ENCODE measurements at places on chromosomes 11 and 22. TPM values are rescaled to one million over a fixed set of nuclear protein-coding genes. Genes with fewer than 3 reads are reported as not detected.

DNA sequence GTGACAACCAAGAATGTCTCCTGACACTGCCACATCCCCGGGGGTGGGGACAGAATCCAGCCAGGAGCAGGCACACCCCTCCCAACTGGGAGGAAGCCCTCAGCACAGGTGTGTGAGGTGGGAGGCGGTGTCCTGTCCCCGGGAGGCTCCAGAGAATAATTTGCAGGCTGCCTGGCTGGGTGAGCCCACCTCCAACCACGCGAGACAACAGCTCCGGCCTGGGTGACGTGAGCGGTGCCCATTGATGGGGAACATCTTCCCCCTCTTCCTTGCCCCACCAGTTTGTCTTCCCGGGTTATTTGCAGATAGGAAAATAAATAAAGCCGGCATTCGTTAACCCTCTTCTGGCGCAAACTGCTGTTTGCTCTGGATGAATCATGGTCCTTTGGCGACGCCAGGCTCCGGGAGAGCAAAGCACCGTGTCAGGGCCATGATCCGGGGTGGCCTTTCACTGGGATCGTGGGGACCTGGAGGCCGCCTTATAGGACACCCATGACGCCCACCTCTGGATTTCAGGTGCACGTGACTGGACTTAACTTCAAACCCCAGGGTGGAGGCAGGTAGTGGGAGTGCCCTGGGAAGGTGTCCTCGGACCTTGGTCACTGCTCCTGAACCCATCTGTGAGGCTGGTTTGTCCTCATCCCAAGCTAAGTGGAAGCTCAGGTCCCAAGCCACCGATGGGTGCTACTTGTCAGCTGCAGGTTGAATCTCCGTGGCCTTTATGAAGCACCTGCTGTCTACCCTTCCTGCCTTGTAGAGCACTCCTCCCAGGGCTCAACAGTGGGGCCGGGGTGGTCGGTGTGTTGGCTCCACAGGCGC, 13.9 kb downstream of the CCND1 start:
- H3K27me3 ChIP-seq: no peaks in the 10 kb centered on the region
- no peak overlapping the region for H3K27ac ChIP-seq
- H3K4me1 ChIP-seq: no peaks in the 10 kb centered on the region

Gene KRTAP5-2
- polyA plus RNA-seq: 0.46 TPM

DNA sequence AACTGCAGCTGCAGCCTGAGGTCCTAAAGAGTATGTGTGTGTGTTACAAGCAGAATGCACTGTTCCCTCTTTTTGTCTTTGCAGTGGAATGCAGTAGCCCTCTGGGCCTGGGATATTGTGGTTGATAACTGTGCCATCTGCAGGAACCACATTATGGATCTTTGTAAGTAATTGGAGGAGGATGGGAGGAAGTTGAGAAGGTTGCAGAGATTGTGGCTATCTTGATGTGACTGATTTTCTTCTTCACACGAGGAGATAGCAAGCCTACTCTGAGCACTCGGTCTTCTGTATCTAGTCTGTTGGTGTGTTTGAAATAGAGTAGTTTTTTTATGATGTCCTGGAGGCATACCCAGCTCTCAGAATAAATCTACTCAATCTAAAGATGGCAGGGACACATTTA, 2.3 kb downstream of the RBX1 start:
- no peak for DNase-seq
- no peak overlapping the region for H3K4me3 ChIP-seq
- H3K27me3 ChIP-seq: no peaks in the 10 kb centered on the region
- peaks cover 9% of the 10 kb centered on the region for H3K36me3 ChIP-seq
- peaks cover 20% of the 10 kb centered on the region for H3K4me1 ChIP-seq
- no peak overlapping the region for H3K27ac ChIP-seq

- H3K36me3 ChIP-seq: no peaks in the 10 kb centered on the region
- no peak for DNase-seq
- H3K27me3 ChIP-seq: no peaks in the 10 kb centered on the region
- H3K27ac ChIP-seq: no peak overlapping the region
- no peaks in the 10 kb centered on the region for H3K4me1 ChIP-seq
Observed at GRCh38 chr11:70531281-70532065, 133.1 kb downstream of the CTTN start.

Gene LSP1
- 496 TPM for polyA plus RNA-seq

DNA sequence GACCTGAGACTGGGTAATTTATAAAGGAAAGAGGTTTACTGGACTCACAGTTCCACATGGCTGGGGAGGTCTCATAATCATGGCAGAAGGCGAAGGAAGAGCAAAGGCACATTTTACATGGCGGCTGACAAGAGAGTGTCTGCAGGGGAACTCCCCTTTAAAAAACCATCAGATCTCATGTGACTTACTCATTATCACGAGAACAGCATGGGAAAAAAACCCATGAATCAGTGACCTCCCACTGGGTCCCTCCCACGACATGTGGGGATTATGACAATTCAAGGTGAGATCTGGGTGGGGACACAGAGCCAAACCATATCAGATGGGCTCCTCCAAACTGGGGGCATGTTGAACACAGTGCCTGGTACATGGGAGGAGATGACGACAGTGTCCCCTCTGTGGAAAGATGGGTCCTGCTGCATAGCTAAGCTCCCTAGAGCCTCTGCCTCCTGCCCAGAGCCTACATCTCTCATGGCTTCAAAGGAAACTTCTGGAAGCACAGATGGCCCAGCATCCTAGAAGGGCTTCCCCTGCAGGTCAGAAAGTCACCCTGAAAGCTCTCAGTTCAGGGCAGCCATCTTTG, 46.1 kb downstream of the MYEOV start:
- no peaks in the 10 kb centered on the region for H3K27me3 ChIP-seq
- no peaks in the 10 kb centered on the region for H3K36me3 ChIP-seq
- H3K27ac ChIP-seq: no peak overlapping the region
- no peak for DNase-seq
- no peak overlapping the region for H3K4me3 ChIP-seq

Gene SH3BP1
- 32.3 TPM for polyA plus RNA-seq

GRCh38 chr11:61760946-61761345, 8.5 kb downstream of the MYRF start:
- H3K4me1 ChIP-seq: no peaks in the 10 kb centered on the region
- H3K27me3 ChIP-seq: no peaks in the 10 kb centered on the region
- no peak overlapping the region for H3K27ac ChIP-seq
- no peak for DNase-seq
- no peaks in the 10 kb centered on the region for H3K36me3 ChIP-seq
- no peak overlapping the region for H3K4me3 ChIP-seq

All from CD8-positive, alpha-beta memory T cell (primary cell).